Sigmoid colon (tissue), 7 donors: ENCODE measurements at places on chromosomes 4 and X.

GRCh38 chrX:8179656-8180055, 8.6 kb upstream of the VCX2 start:
- no peaks in the 10 kb centered on the region for H3K4me1 ChIP-seq
- no peaks in the 10 kb centered on the region for H3K36me3 ChIP-seq
- H3K27me3 ChIP-seq, result no peaks in the 10 kb centered on the region

GRCh38 chr4:74278490-74278889, 29.8 kb upstream of the EPGN start:
- no peaks in the 10 kb centered on the region for H3K36me3 ChIP-seq
- DNase-seq, result no peak
- H3K4me1 ChIP-seq, result no peaks in the 10 kb centered on the region

DNA sequence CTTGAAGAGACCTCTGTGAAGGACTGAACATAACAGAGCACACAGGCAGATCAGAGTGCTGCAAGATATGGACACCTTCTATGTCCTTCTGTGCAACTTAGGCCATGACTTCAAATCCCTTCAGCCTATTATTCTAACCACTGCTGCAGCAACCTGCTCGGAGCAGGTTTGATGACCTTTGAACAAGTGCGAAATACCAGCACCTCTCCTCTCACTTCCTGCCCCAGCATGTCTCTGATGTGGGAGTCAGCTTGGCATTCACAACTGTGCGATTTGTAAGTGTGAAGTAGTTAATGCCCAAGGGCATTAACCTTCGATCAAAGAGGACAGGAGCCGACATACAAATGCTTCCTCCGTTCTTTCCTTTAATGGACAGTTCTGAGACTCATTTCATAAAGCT, 1.6 kb upstream of the EXOC1 start:
- H3K27ac ChIP-seq, result no peak overlapping the region
- DNase-seq, result no peak
- H3K36me3 ChIP-seq, result no peaks in the 10 kb centered on the region
- H3K4me1 ChIP-seq, result peaks cover 14% of the 10 kb centered on the region
- H3K4me3 ChIP-seq, result no peak overlapping the region

- H3K27me3 ChIP-seq, result no peaks in the 10 kb centered on the region
- peaks cover 13% of the 10 kb centered on the region for H3K4me1 ChIP-seq
- no peaks in the 10 kb centered on the region for H3K36me3 ChIP-seq
- no peak for DNase-seq
- no peak overlapping the region for H3K4me3 ChIP-seq
Observed at GRCh38 chr4:54192811-54193210, 36.3 kb upstream of the PDGFRA start.

DNA sequence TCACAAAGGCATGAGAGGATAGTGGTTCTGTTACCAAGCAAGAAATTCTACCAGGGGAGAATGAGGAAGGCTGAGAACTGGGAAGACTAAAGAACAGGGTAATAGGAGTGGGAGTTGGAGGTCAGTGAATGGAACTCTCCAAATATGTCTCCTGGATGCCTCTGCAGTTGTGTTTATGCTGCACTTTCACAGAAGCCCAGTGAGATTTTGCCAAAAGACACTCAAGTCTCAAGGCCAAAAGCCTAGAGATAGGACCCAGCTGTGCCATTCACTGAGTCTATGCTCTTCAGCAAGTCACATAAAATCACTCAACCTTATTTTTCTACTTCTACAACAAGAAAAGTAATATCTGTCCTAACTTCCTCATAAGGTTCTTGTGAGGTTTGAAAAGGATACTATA, 285.4 kb downstream of the UNC5C start:
- H3K27ac ChIP-seq, result no peak overlapping the region
- no peaks in the 10 kb centered on the region for H3K27me3 ChIP-seq
- DNase-seq, result no peak
- peaks cover 9% of the 10 kb centered on the region for H3K4me1 ChIP-seq
- no peaks in the 10 kb centered on the region for H3K36me3 ChIP-seq
- H3K4me3 ChIP-seq, result no peak overlapping the region

DNA sequence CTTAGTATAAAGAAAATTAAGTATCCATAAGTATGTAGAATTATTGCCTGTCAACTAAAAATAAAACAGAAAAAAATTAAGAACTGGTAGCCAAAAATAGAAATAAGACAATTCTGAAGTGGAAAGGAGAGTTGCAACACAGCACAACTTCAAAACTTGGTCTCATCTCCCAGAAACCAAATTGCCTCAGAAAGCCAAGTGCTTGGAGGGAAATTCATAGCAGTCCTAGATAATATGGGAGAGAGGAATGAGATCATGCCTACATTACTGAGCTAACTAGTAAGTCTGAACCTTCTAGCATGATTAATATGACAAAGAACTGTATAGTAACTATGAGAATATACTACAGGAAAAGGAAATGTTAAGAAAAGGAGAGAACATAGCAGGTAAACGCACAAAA, 256.5 kb downstream of the LDB2 start:
- H3K27ac ChIP-seq, result no peak overlapping the region
- no peaks in the 10 kb centered on the region for H3K36me3 ChIP-seq
- DNase-seq, result no peak
- no peak overlapping the region for H3K4me3 ChIP-seq
- H3K4me1 ChIP-seq, result no peaks in the 10 kb centered on the region
- no peaks in the 10 kb centered on the region for H3K27me3 ChIP-seq

DNA sequence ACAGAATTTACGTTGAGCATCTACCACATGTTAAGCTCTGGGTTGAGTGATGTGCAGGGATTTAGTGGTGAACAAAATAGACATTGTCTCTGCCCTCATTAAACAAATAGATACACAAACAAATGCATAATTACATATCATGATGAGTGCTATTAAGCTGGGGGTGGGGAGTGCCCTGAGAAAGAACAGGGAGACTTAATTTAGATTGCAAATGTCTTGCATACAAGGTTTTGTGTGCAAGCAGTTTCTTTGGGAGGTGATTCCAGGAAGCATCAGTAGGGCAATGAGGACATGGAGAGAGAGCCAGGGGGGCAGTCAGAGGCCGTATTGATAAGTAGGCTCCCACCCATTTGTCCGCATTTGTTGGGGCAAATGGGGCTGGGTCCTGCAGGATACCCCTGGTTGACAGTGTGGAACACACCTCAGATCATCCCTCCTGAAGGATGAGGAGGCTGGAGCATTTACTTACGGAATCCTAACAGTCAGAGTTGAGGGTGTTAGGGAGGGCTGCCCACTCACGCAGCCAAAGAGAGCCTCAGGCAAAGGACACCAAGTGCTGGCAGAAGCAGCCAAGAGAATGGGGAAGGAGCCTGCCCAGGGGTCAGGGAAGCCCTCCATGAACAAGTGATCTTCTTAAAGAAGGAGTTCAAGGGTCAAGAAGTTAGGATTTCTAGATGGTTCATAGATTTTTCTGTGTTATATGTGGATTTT, 245.9 kb downstream of the BCOR start:
- no peaks in the 10 kb centered on the region for H3K4me1 ChIP-seq
- H3K27me3 ChIP-seq, result no peaks in the 10 kb centered on the region

GRCh38 chrX:38561951-38562719, 793 bp downstream of the TSPAN7 start:
- DNase-seq, result peak; percentile 68
- H3K4me1 ChIP-seq, result peaks cover 5% of the 10 kb centered on the region
- H3K27me3 ChIP-seq, result no peaks in the 10 kb centered on the region

DNA sequence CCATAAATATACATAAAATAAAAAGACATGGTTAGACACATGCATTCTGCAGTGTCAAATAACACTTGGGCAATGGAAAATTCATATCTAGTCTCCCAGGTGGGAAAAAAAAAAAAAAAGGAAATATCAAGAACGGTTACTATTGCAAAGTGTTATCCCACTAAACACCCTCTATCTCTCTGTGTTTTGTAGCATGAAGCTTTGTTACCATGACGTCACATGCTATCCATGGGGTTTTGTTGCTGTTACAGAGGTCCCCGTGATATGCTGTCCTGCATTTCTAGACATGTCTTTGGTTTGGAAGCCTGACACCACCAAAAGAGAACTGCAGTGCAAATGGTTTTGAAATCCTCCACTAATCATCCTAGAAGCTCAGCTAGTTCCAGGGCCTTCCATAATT, 50.7 kb upstream of the TLR3 start:
- no peak overlapping the region for H3K27ac ChIP-seq
- H3K4me1 ChIP-seq, result peaks cover 15% of the 10 kb centered on the region
- no peak overlapping the region for H3K4me3 ChIP-seq
- H3K36me3 ChIP-seq, result no peaks in the 10 kb centered on the region
- no peak for DNase-seq
- no peaks in the 10 kb centered on the region for H3K27me3 ChIP-seq

- no peak overlapping the region for H3K27ac ChIP-seq
- H3K4me1 ChIP-seq, result peaks cover 11% of the 10 kb centered on the region
- H3K27me3 ChIP-seq, result no peaks in the 10 kb centered on the region
- no peak for DNase-seq
- no peak overlapping the region for H3K4me3 ChIP-seq
Observed at GRCh38 chr4:14700083-14700482, 302.2 kb upstream of the CPEB2 start.

DNA sequence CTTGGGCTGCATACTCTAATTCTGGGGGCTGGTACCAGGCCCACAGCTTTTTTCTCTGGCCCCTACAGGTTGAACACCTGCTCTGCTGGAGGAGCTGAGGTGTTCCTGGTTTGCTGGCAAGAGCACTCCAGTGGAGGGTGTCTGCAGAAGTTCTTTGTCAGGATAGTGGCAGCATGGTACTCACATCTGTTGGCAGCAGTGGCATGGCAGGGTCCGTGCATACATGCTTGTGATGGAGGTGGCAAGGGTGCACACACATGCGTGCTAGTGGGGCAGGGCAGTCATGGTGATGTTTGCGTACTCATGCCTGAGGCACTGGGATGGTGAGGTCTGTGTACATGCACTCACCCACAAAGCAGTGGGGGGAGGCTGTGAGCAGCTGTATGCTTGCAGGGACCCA, 235.5 kb upstream of the KLF8 start:
- no peaks in the 10 kb centered on the region for H3K36me3 ChIP-seq
- no peak overlapping the region for H3K27ac ChIP-seq
- DNase-seq, result no peak
- no peaks in the 10 kb centered on the region for H3K4me1 ChIP-seq
- no peak overlapping the region for H3K4me3 ChIP-seq
- no peaks in the 10 kb centered on the region for H3K27me3 ChIP-seq

GRCh38 chr4:123052007-123052406, 129.6 kb upstream of the NUDT6 start:
- H3K36me3 ChIP-seq, result no peaks in the 10 kb centered on the region
- no peaks in the 10 kb centered on the region for H3K4me1 ChIP-seq
- H3K4me3 ChIP-seq, result no peak overlapping the region
- H3K27me3 ChIP-seq, result no peaks in the 10 kb centered on the region

GRCh38 chrX:79530310-79531108, 163.4 kb upstream of the ITM2A start:
- H3K27me3 ChIP-seq, result no peaks in the 10 kb centered on the region
- H3K36me3 ChIP-seq, result no peaks in the 10 kb centered on the region
- DNase-seq, result no peak
- H3K4me3 ChIP-seq, result no peak overlapping the region
- no peaks in the 10 kb centered on the region for H3K4me1 ChIP-seq

DNA sequence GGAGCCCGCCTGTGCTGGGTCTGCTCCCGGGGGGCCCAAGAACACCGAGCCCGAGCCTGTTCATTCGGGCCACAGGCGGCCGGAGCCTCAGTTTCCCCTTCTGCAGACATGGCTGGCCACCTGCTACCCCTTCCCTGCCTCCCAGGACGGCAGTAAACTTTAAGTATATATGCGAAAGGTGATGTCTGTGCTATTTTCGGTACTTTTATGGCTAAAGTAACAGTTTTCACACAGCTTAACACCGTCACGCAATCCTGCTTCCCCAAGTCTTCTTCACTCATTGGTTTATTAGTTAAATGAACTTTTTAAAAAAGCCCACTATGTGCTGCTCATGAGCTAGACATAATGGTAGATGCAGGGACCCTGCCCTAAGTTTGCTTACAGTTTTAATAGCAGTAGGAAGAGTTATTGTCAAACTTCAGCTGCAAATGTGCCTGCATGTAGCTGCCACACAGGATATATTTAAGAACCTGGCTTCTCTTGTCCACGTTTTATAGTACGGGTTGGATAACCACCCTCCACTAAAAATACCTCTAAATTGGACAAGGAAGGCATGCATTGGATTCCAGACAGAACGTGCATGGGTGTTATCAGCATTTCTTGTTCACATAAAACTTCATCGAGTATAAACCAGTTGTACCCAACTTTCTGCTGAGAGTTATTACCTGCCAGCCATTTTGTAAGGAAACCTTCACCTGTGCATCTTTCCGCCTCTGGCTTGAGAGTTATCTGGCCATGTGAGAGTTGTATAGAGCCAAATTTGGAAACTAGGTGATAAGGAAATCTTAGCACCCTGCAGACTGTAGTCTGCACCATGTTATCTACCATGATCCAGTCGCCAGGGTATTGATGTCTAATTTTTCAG, 741 bp downstream of the ANAPC4 start:
- DNase-seq, result no peak
- peaks cover 22% of the 10 kb centered on the region for H3K4me1 ChIP-seq
- peak overlapping the region; percentile 77 for H3K27ac ChIP-seq

- no peak overlapping the region for H3K27ac ChIP-seq
- H3K36me3 ChIP-seq, result no peaks in the 10 kb centered on the region
- H3K27me3 ChIP-seq, result no peaks in the 10 kb centered on the region
- DNase-seq, result no peak
- no peaks in the 10 kb centered on the region for H3K4me1 ChIP-seq
Observed at GRCh38 chr4:163866728-163867315, 372.3 kb downstream of the TMA16 start.

- no peak overlapping the region for H3K4me3 ChIP-seq
- H3K27me3 ChIP-seq, result no peaks in the 10 kb centered on the region
- H3K36me3 ChIP-seq, result no peaks in the 10 kb centered on the region
- no peak overlapping the region for H3K27ac ChIP-seq
- no peaks in the 10 kb centered on the region for H3K4me1 ChIP-seq
Observed at GRCh38 chrX:21014326-21014725, 359.9 kb upstream of the CNKSR2 start.

DNA sequence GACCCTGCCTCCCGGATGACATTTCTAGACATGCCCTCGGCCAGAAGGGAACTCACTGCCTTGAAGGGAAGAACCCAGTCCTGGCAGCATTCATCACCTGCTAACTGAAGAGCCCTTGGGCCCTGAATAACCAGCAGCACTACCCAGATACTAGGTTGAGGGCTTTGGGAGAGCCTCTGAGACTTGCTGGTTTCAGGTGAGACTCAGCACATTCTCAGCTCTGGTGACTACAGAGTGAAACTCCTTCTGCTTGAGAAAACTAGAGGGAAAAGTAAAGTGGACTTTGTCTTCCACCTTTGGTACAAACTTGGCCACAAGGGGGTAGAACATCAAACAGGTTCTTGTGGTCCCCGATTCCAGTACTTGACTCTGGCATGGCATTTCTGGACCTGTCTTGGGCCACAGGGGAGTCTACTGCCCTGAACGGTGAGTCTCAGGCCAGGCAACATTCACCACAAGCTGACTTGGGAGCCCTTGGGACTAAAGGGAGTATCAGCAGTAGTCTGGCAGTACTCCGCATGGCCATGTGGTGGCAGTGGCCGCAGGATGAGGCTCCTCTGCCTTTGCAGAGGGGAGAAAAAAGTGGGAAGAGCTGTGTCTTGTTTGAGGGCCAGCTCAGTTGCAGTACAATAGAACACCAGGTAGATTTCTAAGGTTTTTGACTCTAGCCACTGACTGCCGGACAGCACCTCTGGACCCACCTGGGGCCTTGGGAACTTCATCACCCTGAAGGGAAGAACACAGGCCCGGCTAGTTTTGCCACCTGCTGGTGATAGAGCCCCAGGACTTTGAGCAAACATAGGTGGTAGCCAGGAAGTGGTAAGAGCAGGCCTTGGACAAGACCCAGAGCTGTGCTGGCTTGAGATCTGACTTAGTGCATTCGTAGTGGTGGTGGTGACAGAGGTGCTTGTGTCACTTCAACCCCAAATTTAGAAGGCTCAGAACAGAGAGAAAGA, 414.8 kb downstream of the OPHN1 start:
- no peak overlapping the region for H3K27ac ChIP-seq
- H3K4me3 ChIP-seq, result no peak overlapping the region
- H3K4me1 ChIP-seq, result no peaks in the 10 kb centered on the region
- no peaks in the 10 kb centered on the region for H3K36me3 ChIP-seq
- H3K27me3 ChIP-seq, result no peaks in the 10 kb centered on the region
